Motor neuron (in vitro differentiated cells): ENCODE measurements at places on chromosomes 5 and 9. TPM values are rescaled to one million over a fixed set of nuclear protein-coding genes. Genes with fewer than 3 reads are reported as not detected.

SLC6A18 gene
- not detected in 2 replicates for total RNA-seq

IL4 gene
- not detected in 2 replicates for total RNA-seq

PCDHGA11 gene
- 8.8 TPM in 2 replicates for total RNA-seq

ADRB2 gene
- 0.73 and 1.1 TPM in 2 replicates for total RNA-seq

SV2C gene
- total RNA-seq, result 10.7 and 11.1 TPM in 2 replicates

DMRT3 gene
- 2.4 and 4.5 TPM in 2 replicates for total RNA-seq

- ATAC-seq, result no peak
These were observed 1163.8 kb downstream of the TAF11L14 start for GRCh38 chr5:18798058-18798457.

DNA sequence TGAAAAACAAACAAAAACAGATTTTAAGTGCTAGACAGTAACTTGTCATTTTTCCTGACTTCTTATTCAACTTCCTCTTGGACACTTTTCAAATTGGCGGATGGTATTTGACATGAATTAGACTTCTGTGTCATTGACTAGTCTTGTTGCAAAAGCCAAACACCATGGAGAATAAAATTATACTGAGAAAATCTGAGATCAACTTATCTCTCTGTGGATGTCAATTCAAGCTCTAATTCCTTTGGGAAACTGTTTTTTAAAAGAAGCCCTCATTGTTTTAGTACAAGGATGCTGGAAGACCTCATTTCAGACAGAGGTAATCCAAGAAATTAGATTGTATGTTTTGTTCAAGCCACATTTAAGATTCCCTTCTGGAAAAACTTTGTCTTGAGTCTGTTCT is 831.0 kb downstream of the SEMA5A start:
- ATAC-seq, result no peak

DNA sequence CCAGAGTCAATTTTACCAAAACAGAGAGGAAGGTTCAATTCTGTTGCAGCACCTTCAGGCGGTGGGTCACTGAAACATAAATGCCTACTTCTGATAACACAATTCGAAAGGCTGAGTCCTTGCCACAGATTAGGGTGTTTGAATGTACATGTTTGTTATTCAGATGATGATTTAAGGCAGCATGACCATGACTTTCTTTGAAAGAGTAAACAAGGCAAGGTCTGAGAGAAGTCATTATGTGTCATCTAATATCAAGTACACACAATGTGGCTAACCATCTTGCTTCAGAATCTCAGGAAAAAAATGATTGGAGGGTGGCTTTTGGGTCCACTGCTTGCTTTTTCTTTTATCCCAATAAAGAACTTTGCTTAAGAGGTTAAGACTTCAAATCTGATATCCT is 457.5 kb downstream of the TAF11L14 start:
- ATAC-seq, result no peak

DNA sequence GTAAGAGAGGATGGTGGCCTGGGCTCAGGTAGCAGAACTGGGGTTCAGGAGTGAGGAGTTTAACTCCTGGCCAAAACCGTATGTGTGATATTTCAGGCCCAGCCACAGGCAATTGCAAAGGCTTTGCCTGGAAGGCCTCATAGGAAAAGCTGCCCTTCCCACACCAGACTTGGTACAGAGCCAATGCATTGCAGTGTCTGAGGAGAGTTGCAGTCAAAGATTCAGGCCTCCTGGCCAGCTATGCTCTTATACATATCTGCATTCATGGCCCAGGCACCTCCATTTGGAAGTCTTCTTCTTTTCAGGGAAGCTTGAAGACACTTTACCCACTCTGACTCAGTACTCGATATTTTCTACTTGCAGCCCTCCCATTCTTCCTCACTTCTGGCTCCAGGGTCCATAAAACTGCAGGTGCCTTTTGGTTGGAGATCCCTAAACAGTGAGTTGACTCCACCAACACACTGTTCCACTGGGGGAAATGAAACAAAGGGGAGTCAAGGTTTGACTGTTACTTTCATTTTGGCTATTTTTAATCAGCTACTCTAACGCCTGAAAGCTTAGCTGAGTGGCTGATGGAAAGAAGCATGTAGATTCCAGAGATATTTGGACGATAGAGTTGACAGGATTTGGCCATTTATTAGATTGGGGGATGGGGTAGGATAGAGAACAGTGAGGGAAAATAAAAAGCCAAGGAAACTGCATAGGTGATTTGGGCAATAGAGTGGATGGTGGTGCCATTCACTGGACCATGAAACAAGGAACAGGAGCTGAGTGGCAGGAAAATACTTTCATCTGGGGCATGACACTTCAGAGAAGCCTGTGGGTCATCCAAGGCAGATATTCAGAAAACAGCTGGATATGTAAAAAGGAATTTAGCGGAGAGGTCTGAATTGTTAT is 30.6 kb upstream of the IL33 start:
- no peak for ATAC-seq

- ATAC-seq, result no peak
These were observed 2.0 kb downstream of the ENHO start for GRCh38 chr9:34520505-34521385.

DNA sequence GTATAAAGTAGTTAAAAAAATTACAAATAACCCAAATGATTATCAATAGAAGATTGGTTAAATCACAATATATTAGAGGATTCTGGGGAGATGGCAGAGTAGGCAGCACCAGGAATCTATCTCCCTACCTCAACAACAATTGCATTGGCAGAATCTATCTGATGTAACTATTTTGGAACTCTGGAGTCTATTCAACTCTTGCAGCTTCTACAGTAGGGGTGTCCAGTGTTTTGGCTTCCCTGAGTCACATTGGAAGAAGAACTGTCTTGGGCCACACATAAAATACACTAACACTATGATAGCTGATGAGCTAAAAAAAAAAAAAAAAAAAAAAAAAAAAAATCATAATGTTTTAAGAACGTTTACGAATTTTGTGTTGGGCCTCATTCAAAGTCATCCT is 29.2 kb upstream of the ECM2 start:
- no peak for ATAC-seq

- ATAC-seq, result no peak
These were observed 15.5 kb downstream of the ADAMTS16 start for GRCh38 chr5:5155617-5156016.

- no peak for ATAC-seq
These were observed 14.6 kb downstream of the RASA1 start for GRCh38 chr5:87282269-87282668.

- no peak for ATAC-seq
These were observed 20.2 kb upstream of the GNPDA1 start for GRCh38 chr5:142032747-142033631.

- ATAC-seq, result no peak
These were observed 502.0 kb downstream of the BNC2 start for GRCh38 chr9:16368237-16369087.

GRCh38 chr5:108687595-108688200 is 60.0 kb upstream of the FER start:
- no peak for ATAC-seq

DNA sequence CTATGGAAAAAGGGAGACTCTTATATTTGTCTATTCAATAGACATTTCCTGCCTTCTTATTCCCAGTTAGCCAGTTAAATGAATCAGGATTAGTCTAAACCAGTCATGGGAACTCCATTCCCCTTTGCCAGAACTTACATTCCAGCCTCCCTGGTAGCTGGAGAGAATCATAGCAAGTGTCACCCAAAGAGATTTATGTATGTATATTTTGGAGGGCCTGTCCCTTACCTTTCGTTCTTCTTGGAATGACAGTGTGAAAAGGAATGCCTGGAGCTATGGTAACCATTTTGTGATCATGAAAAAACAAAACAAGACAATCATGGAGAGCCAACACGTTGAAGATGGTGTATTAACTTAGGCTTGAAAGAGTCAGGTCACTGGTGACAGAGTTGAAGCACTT is 627.7 kb downstream of the CCDC171 start:
- ATAC-seq, result no peak

DNA sequence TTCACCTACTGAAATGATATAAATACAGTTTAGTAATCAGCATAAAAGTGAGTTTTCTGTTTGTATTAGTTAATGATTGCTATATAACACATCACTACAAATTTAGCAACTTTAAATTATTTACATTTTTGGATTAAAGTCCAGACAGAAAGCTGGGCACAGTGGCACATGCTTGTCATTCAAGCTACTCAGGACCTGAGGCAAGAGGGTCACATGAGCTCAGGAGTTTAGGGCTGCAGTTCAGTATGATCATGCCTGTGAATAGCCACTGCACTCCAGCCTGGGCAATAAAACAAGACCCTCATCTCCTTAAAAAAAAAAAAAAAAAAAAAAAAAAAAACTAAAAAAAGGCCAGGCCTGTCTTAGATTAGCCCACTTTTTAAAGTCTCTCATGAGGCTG is 273.6 kb upstream of the CTNND2 start:
- ATAC-seq, result no peak

GRCh38 chr5:148746826-148747535 is 79.4 kb upstream of the ADRB2 start:
- ATAC-seq, result no peak
